NCI-H460 (cell line): ENCODE measurements at places on chromosomes 4 and X. TPM values are rescaled to one million over a fixed set of nuclear protein-coding genes. Genes with fewer than 3 reads are reported as not detected.

DNA sequence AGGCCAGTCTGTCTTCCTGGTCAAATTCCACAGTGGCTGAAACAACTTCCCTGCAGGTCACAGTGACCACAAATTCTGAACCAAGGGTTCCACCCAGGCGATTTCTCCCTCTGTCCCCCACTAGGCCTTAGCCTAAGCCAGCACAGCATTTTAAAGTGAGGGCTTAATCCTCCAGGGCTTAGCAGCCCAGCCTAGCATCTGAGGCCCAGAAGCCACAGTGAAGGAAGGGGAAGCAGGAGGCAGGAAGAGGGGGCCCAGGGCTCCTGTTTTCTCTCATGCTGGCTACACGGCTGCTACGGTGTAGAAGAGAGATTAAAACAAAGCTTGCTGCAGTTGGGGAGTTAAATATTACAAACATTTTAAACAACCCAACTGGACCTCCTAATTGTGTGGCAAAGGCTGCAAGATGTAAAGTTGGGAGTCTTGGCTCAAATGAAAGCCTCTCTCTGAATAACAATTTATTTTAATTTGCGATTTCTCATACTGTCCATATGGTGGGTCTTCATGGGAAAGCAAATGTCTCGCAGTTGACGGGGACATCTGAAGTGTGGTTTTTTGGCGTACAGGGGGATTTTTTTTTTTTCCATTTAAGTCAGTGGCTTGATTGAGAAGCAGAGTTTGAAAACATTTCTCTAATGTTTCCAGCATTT is 170.8 kb upstream of the RAI2 start:
- DNase-seq = no peak

- DNase-seq = no peak
Measured at GRCh38 chr4:136306361-136306760, 1225.9 kb downstream of the PCDH18 start.

GRCh38 chr4:167956676-167957075 is 135.7 kb upstream of the ANXA10 start:
- no peak for DNase-seq

GRCh38 chr4:108359986-108360681 is 191.4 kb upstream of the LEF1 start:
- no peak for DNase-seq

The DIAPH2 gene
- 27.0 and 29.6 TPM in 2 replicates for total RNA-seq
